ENCODE measurements at places on chromosomes 12 and 14.
A peak's percentile ranks its signal among the peaks of the same experiment; 100 is the strongest.

DNA sequence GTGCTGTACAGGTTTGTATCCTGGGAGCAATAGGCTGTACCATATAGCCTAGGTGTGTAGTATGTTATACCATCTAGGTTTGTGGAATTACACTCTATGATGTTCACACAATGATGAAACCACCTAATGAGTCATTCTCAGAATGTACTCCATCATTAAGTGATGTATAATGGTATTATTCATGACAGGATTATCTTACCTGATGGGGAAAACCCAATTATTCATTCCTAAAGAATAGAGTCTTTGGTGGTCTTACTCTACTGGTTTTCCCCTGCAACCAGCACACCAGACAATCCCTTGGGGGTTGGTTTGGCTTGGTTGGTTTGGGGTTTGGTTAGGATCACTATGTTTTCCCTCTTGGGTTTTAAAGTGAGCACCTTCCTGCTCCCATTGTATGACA lies 12.6 kb upstream of the OR10P1 start:
- DNase-seq: no peak

DNA sequence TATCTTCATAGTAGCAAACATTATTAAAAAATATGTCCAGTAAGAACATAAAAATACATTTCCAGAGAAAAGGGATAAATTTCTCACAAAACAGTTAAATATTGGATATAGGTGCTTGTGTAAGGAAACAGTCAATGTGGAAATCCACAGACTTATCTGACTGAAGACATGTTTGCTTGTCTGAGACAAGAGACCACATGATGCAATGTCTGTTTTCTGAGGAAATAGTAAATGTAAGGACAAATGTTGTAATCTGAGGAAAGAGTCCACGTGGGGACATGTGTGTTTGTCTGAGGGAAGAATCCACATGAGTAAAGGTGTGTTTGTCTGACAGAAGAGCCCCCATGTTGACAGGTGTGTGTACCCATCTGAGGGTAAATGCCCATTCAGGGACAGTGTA lies 1093.2 kb downstream of the TMEM121 start:
- DNase-seq: no peak

- DNase-seq: peak; percentile 42
Observed at GRCh38 chr12:105076098-105076497, 8.2 kb downstream of the ALDH1L2 start.

DNA sequence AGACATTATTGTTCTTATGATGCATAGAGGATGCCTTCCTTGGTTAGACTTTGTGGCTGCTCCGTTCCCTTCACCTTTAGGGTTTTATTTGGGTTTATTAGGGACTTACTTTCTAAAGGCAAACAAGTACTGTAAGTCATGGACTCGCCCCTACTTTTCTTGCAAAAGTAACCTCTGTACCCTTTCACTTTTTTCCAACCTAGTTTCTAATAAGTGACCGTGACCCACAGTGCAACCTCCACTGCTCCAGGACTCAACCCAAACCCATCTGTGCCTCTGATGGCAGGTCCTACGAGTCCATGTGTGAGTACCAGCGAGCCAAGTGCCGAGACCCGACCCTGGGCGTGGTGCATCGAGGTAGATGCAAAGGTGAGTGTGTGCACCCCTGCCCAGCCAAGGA lies 72.7 kb downstream of the SMOC1 start:
- no peak for DNase-seq

- DNase-seq: peak; percentile 57
Observed at GRCh38 chr14:64444984-64445845, 20.1 kb upstream of the AKAP5 start.

DNA sequence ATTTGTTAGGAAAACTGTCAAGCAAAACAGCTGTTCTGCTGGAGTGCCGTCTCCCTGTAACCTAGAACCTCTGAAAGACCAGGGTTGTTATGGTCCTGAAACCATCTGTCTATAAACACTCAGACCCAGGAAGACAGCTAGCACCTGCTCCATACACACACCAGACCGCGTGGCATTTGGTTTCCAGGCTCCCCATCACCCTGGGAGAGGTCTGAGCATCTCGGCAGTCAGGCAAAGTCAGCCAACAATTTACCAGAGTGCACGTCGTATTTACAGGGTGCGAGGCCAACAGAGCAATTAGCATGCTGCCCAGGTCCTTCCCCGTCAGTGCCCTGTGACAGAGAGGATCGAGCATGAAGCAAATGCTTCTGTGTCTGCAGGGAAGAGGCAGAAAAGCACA lies 272.5 kb downstream of the SLC15A4 start:
- DNase-seq: peak; percentile 93

DNA sequence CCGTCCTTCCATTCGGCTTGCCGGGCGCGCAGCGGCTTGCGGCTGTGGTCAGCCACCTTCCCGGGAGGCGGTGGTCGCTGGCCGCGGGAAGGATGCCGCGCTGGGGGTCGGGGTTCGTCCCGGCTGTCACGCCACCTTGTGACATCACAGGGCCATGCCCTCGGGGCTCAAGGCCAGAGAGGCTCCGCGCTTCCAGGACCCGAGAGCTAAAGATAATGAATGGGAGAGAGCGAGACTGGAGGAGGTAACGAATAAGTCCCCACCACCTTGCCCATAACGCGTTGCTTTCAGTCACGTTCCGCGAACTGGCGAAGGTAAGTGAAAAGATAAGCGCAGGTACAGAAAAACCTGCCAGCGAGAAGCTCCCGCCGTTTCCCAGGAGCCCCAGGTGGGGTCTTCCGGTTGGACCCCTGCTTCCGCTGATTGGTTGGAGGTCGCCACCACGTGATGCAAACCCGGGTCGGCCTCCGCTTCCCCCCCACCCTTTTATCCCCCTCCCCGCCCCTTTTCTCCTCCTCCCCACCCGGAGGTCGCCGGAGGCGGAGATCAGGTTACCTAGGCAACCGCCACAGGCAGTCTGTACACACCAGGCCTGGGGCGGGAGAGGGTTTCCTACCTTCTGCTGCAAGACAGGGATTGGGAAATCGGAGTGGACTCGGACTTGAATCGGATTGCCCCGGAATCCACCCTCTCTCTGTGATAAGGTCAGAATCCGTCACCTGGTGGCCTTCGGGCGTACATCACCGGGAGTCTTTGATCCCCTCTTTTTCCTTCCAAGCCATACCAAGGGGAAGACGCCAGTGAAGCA lies at the start of gene LRRC9:
Gene LRRC9, plus strand, starts transcription at position 575 of the 808 bp plus-strand sequence.
- DNase-seq: peak; percentile 98

DNA sequence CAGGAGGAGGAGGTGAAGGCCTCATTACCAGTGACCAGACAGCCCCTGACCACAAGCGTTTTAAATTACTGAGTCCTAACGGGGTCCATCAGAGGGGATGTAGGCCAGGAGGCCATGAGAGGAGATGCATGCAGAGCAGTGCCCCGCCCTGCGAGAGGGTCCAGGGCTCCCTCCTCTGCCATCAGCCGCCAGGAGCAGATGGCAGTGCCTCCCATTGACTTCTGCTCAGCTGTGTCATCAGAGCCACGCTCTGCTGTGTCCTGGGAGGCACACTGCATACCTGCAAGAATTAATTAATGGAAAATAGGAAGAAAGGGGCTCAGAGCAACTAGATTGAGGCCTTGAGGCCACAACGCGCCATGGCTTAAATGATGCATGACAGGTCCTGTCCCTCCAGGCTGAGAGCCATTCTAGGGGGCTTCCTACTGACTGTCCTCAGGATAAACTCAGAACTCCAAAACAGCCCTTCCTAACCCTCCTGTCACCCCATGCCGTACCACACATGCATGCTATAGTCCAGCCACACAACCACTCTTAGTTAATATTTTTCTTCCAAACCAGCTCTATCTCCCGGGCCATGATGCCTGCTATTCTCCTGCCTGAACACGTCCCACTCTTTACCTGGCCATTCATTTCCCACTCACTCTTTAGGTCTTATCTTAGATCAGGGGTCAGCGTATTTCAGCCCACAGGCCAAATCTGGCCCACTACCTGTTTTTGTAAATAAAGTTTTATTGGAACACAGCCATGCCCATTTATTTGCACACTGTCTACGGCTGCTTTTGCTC lies 235.8 kb downstream of the KSR2 start:
- peak; percentile 79 for DNase-seq

DNA sequence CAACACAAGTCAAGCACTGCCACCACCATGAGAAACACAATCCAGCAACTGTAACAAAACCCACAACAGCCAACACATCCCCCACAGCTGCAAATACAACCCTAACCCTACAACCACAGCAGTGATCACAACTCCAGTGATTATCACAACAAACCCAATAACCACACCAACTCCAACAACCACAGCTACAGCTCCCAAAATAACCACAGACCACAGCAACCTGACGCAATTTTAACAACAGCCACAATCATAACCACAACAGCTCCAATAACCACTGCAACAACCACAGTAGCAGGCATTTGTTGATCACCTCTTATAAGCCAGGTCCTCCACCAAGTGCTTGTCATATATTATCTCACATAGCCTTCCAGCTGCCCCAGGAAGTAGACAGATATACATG lies 42.2 kb upstream of the FAM181A start:
- DNase-seq: no peak

- peak; percentile 33 for DNase-seq
Observed at GRCh38 chr14:75877292-75877691, 104.5 kb downstream of the TGFB3 start.

DNA sequence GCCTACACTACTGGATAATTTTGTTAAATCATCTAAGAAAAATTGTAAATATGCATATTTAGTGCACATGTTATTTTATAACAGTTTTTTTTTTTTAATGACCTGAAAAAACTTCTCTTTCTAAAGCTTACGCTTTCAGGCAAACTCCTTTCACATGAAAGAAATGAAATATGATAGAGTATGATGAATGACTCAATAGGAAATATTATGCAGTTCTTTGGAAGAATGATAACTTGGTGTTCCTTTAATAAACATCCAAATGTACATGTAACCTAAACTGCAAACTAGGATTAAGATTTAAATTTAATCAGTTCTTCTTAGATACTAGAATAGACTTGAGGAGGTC lies 136.6 kb downstream of the FGD4 start:
- DNase-seq: no peak

DNA sequence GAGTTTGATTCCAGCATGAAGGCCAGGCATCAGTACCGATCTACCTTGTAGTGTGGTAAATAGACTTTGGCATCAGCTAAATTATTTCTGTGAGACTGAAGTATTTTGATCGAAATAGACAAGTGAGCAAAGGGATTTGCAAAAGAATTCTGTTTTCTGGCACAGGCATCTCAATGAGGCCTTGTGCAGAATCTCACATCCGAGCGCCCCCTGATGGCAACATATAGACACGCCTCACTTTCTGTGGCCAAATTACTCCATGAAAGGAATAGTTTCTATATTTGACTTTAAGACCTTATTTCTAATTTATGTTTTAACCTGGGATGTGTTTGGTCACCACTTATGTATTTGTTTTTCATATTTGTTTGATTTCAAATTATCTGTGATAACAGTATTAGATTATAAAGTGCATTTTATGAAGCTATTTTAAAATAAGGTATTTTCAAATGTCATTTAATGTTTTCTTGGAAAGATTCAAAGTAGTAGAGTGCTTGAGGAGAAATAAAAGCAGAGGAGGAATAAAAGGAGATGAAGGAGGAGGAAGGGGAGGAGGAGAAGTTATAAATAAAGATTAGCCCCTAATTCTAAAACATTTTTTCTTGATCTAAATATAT lies 731.9 kb downstream of the NRXN3 start:
- peak; percentile 74 for DNase-seq

- peak; percentile 31 for DNase-seq
Observed at GRCh38 chr12:14473707-14474287, 93.9 kb downstream of the PLBD1 start.

Data from NCI-H69 (cell line).